ENCODE measurements at places on chromosomes 3 and 15.

DNA sequence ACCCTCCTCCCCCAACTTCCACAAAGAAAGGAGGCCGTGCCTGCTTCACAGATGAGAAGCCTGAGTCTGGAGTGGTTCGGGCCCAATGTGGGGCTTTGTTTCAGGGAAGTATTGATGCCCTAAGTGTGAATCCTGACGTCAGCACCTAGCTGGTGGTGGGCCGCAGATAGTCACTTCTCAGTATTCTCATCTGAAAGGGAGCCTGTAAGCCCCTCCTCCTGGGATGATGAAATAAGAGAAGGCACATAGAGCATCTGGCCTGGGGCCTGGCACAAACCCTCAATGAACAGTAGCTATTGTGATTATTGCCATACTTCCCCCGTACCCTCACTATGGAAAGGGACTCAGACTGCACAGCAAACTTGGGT is 24.8 kb downstream of the LINGO1 start:
- DNase-seq = no peak

GRCh38 chr3:8982509-8982908 is 19.2 kb upstream of the RAD18 start:
- DNase-seq = no peak

GRCh38 chr3:192750201-192750600 is 22.9 kb upstream of the FGF12 start:
- DNase-seq = no peak

DNA sequence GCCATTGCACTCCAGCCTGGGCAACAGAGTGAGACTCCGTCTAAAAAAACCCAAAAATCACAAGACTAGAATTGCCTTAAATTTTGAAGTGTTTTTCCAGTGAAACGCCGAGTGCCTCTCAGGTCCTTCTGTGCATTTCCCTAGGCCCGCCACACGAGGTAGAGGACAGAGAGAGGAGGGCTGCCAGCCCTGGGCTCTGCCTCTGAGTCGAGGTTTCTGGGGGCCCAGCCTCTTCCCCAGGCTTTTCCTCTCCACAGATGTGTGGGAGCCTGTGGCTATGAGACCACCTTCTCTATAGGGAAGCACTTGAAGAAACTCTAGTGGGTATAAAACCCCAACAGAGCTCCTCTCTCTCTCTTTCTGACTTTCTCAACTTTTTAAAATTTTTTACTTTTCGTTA is 10.9 kb upstream of the EHD4 start:
- no peak for DNase-seq

DNA sequence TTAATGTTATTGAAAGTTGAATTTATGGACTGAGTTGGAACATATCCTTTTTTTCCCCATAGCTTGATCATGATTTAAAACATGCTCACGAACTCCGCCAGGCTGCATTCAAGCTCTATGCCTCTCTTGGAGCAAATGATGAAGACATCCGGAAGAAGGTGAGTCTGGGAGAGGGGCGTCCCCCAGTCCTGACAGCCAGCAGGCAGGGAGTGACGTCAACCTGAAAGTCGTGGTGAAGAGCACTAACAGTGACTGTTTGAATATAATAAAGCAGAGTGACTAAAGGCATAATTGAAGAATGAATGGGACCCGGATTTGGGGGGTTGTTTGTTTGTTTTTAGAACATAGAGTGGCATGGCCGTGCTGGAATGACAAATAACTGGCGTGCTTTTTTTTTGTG is 57.9 kb downstream of the ARMC8 start:
- DNase-seq = no peak

GRCh38 chr15:75460646-75461045 is 9.2 kb upstream of the SIN3A start:
- DNase-seq = no peak

DNA sequence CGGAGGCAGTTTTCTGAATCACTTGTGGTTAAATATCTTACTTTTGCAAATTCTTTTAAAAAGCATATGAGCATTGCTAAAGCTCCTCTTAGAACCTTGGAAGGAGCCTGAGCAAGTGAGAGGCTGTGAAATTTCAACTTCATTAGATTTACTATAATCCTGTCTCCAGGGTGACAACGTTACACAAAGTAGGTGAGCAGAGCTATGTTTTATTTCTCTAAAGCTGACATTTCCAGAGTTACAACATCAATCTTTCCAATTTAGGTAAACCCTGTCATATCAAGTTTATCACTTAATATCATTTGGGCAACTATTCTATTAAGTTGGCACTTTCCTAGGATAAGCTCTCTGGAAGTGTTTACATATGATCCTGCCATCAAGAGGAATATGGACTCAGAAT is 544.9 kb upstream of the CBLB start:
- DNase-seq = no peak
